Vagina (tissue), 2 donors: ENCODE measurements at places on chromosomes 3 and 15. TPM values are rescaled to one million over a fixed set of nuclear protein-coding genes. Genes with fewer than 3 reads are reported as not detected.

The ADAMTS7 gene
- total RNA-seq = 2.5 TPM

The SCG5 gene
- 6.1 TPM for total RNA-seq

The PRTG gene
- 5.2 TPM for total RNA-seq

The FRMD4B gene
- 53.5 TPM for total RNA-seq

The CPNE9 gene
- total RNA-seq = not detected

The ARL14 gene
- not detected for total RNA-seq

The FETUB gene
- 3.7 TPM for total RNA-seq

The CATSPER2 gene
- 9.1 TPM for total RNA-seq

The NGLY1 gene
- 31.7 TPM for total RNA-seq

The SERPINI2 gene
- total RNA-seq = not detected

The TRPM1 gene
- not detected for total RNA-seq

DNA sequence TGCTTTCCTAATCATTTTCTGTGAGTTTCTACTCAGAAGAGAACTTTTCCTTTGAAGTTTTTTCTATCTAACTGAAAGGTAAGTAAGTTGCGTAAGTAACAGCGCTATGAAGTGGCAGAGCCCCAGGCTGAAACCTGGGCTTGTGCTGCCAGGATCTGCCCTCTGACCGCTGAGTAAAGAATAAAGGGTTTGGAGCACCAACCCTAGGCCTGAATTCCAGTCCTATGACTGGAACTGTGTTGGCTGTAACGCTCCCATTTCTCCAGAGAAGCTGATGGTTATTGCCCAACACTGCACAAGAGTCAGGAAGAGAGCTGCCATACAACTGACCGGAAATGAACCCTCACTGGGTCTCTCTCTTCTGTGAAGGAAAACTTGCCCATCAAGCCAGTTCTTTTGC is 87.0 kb downstream of the FOXB1 start:
- H3K36me3 ChIP-seq = no peaks in the 10 kb centered on the region
- no peak for DNase-seq
- H3K4me1 ChIP-seq = no peaks in the 10 kb centered on the region
- H3K4me3 ChIP-seq = no peak overlapping the region
- no peak overlapping the region for H3K27ac ChIP-seq
- no peaks in the 10 kb centered on the region for H3K27me3 ChIP-seq

DNA sequence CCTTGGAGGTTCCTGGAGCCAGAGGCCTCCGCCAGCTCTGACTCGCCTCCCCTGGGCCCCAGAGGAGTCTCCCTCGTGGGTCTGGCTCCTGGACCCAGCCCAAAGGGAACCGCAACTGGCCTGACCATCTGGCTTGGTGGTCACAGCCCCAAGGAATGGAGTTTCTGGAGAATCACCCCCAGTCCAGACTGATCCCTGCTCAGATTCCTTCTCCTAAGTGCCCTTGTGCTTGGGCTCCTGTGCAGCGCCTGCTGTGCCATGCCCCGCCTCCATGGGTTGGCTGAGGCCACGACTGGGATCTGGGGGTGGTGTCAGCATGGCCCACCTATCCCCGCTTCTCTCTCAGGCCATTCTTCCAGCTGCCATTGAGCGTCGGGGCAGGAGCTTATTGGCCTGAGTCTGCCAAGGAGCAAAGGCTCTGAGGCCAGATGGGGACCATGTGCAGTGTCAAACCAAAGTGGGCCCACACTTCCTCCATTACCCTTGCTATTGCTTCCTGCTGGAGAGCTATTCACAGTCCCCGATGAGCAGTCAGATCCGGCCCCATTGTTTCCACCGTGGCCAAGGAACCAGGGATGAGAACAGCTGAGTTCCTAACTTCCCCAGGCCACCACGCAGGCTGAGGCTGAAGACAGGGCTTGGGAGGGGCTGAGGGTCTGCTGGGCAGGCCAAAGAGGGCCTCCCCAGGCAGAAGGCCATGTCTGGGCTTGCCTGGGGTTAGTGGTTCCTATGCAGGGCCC is 19.0 kb downstream of the CSPG4 start:
- H3K36me3 ChIP-seq = no peaks in the 10 kb centered on the region
- no peak for DNase-seq
- peak overlapping the region; percentile 87 for H3K27ac ChIP-seq

DNA sequence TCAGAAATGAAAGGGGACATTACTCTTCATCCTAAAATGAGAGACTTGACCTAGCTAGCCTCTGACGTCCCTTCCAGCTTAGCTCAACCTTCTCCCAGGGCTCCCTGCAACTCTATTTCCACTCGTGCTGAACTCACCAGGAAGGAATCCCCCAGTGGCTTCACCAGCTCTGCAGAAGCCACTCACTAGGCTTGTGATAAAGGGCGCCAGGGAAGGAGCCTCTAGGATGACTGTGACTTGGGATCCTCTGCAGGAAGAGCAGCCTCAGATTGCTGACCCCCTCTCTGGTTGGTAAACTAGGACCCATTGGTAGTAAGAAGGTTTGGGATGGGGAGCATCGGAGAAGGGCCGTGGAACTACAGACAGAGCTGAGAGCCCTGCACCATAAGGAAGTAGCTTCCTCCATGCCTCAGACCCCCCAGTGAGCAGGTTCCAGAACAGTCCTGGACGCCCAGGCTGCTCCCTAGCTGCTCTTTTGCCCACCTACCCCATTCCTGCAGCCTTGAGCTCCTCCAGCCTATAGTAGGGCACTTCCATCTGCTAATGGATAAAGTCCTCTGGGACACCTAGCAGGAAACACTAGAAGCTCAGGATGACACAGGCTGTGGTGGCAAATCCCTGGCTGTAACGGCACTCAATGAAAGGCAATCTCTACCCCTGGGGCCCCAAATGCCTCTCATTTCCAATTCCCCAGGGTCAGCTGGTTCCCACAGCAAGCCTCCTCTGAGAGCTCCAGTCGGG is 26.0 kb downstream of the PLA2G4F start:
- no peak for DNase-seq
- no peak overlapping the region for H3K4me3 ChIP-seq
- H3K4me1 ChIP-seq = no peaks in the 10 kb centered on the region
- H3K36me3 ChIP-seq = no peaks in the 10 kb centered on the region
- H3K27ac ChIP-seq = no peak overlapping the region
- H3K27me3 ChIP-seq = no peaks in the 10 kb centered on the region

DNA sequence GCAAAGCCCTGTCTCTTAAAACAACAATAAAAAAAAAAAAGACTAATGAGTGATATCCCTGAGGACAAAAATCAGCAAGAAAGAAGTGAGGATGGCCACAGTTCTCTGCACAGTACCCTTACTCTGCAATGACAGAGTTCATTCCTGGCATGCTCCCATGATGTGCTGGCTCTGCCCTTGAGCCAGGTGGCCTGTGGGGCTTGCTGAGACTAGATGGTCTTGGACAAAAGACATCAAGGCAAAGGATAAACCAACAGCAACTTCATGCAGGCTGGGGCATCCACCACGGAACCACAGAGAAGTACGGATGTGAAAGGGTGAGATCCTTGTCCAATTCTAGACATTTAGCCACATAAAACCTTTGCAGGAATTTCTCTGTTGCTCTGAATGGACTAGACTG is 12.7 kb downstream of the MGLL start:
- H3K4me1 ChIP-seq = peaks cover 6% of the 10 kb centered on the region
- H3K27ac ChIP-seq = no peak overlapping the region
- no peaks in the 10 kb centered on the region for H3K36me3 ChIP-seq
- no peak for DNase-seq

DNA sequence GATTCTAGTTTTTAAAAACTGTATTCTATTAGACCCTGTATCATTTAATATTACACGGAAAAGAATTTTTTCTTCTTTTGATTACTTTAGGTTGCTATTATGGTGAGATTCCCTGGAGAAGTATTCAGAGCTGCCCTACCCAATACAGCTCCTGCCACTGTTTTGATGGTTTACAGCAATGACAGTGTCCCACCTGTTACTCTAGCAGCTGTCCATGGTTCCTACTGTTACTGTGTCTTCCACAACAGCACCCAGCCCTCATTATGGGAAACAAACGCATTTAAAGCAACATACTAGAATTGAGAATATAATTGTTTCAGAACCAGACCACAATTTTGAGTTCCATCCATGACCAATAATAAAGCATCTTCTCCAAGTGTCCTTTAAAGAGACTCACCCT is 450.7 kb downstream of the SHQ1 start:
- no peak for DNase-seq
- no peak overlapping the region for H3K27ac ChIP-seq
- H3K27me3 ChIP-seq = no peaks in the 10 kb centered on the region
- peaks cover 42% of the 10 kb centered on the region for H3K4me1 ChIP-seq
- no peak overlapping the region for H3K4me3 ChIP-seq

GRCh38 chr3:56621681-56622080 is 61.4 kb downstream of the TASOR start:
- H3K27me3 ChIP-seq = no peaks in the 10 kb centered on the region
- no peak overlapping the region for H3K4me3 ChIP-seq
- H3K4me1 ChIP-seq = no peaks in the 10 kb centered on the region

GRCh38 chr3:40876009-40876408 is 323.3 kb upstream of the CTNNB1 start:
- no peak overlapping the region for H3K4me3 ChIP-seq
- no peaks in the 10 kb centered on the region for H3K27me3 ChIP-seq
- peaks cover 28% of the 10 kb centered on the region for H3K4me1 ChIP-seq
- DNase-seq = no peak

DNA sequence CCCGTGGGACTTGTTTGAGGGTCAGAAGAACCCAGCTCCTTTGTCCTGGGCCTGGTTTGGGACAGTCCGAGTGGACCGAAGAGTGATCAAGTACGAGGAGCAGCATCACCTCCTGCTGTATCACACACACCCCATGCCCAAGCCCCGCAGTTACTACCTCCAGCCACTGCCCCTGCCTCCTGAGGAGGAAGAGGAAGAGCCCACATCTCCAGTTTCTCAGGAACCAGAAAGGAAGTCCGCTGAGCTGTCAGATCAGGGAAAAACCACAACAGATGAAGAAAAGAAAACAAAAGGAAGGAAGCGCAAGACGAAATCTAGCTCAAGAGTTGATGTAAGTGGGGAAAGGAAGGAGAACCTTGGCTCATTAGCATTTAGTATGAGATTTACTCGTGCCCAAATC is 3.3 kb upstream of the P2RY12 start:
- no peaks in the 10 kb centered on the region for H3K4me1 ChIP-seq
- H3K36me3 ChIP-seq = no peaks in the 10 kb centered on the region
- no peak for DNase-seq
- no peak overlapping the region for H3K27ac ChIP-seq
- no peaks in the 10 kb centered on the region for H3K27me3 ChIP-seq

GRCh38 chr15:66405007-66405406 is 18.3 kb downstream of the MAP2K1 start:
- no peaks in the 10 kb centered on the region for H3K36me3 ChIP-seq
- no peak for DNase-seq
- H3K4me3 ChIP-seq = no peak overlapping the region

- no peaks in the 10 kb centered on the region for H3K4me1 ChIP-seq
- H3K4me3 ChIP-seq = no peak overlapping the region
- DNase-seq = no peak
- H3K27me3 ChIP-seq = no peaks in the 10 kb centered on the region
- H3K27ac ChIP-seq = no peak overlapping the region
- H3K36me3 ChIP-seq = peaks cover 1% of the 10 kb centered on the region
Observed at GRCh38 chr3:130935761-130936492, 42.0 kb downstream of the ATP2C1 start.

DNA sequence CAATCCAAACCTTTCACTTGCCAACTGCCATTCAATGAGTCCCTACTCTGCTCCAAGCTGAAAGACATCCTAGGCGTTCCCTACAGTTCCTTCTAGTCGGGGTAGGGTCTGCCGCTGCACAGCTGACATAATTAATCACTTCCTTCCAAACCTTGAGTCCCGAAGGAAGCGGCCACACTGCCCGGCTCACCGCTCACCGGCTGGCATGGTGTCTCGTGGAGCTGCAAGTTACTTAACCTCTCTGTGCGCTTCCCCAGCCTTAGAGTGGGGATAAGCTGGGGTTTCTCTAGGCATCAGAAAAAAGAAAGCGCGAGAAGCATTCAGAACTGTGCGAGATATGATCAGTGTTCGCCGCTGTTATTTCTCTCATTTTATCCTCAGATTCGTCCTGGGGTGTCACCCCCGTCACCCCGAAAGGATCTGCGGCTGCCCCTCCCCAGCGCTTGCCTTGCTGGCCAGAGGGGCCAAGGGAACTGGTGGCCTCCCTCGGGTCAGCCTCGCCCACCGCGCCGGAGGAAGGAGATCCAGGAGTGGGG is 748 bp downstream of the MRPS25 start:
- H3K27me3 ChIP-seq = no peaks in the 10 kb centered on the region
- peak overlapping the region; percentile 80 for H3K27ac ChIP-seq
- DNase-seq = no peak
- peak overlapping the region; percentile 82 for H3K4me3 ChIP-seq

DNA sequence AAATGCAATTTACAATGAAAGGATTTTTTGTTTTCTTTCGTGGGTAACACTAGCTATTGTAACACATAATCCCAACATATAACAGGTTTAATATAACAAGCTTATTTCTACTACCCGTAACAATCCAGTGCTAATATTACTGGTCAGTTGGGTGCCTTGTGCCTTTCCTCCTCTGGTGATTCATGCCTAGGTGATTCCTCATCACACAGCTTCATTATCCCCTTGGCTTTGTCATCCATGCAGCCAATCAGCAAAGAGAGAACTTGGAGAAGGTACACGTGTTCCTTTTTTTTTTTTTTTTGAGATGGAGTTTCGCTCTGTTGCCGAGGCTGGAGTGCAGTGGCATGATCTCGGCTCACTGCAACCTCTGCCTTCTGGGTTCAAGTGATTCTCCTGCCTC is 30.7 kb downstream of the CHST14 start:
- DNase-seq = no peak
- no peaks in the 10 kb centered on the region for H3K36me3 ChIP-seq
- no peak overlapping the region for H3K4me3 ChIP-seq
- H3K27ac ChIP-seq = no peak overlapping the region

DNA sequence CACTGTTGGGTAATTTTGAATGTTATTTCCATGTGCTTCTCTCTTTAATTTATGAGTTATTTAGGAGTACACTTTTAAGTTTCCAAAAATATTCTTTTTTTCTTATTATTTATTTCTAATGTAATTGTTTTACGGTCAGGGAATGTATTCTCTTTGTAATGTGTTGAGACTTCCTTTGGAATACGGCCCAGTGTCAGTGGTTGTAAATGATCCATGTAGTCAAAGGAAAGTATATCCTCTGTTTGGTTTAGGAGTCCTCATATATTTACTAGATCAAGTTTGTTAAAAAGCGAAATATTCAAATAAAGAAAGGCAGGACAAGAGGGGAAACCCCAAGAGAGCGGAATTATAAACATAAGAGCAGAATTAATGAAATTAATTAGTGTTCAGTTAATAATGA is 49.0 kb upstream of the ADGRG7 start:
- H3K27me3 ChIP-seq = no peaks in the 10 kb centered on the region
- H3K4me1 ChIP-seq = peaks cover 27% of the 10 kb centered on the region
- DNase-seq = no peak
- peaks cover 10% of the 10 kb centered on the region for H3K36me3 ChIP-seq
- no peak overlapping the region for H3K4me3 ChIP-seq
- H3K27ac ChIP-seq = no peak overlapping the region

- peaks cover 4% of the 10 kb centered on the region for H3K36me3 ChIP-seq
- no peak for DNase-seq
Observed at GRCh38 chr3:13495921-13496723, 16.0 kb downstream of the HDAC11 start.

DNA sequence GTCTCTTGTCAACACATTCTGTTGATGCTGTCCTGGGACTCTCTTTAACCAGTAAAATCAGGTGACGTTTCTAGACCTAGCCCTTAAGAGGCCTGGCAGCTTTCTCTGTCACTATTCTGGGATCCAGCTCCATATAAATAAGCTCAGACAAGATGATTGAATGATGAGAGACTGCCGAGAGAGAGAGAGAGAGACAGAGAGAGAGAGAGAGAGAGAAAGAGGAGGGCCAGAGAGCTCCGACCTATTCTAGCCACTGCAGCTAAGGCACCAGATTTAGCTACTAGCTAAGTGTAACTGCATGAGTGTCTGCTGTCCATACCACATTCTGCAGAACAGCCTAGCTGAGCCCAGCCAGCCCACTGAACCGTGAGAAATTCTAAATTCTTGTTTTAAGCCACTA is 36.1 kb upstream of the CTXND1 start:
- no peak overlapping the region for H3K27ac ChIP-seq
- H3K4me3 ChIP-seq = no peak overlapping the region
- no peaks in the 10 kb centered on the region for H3K27me3 ChIP-seq
- no peaks in the 10 kb centered on the region for H3K36me3 ChIP-seq
